Islet precursor cell (in vitro differentiated cells): ENCODE measurements at places on chromosomes 3 and 15.

GRCh38 chr3:129934234-129935123, 40.0 kb upstream of the TRH start:
- DNase-seq, result no peak

DNA sequence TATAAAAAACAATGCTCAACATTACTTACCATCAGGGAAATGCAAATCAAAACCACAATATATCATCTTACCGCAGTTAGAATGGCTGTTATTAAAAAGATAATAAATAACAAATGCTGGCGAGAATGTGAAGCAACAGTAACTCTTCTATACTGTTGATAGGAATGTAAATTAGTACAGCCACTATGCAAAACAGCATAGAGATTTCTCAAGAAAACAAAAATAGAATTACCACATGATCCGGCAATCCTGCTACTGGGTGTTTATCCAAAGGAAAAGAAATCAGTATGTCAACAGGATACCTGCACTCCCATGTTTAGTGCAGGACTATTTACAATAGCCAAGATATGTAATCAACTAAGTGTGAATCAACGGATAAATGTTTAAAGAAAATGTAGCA, 48.1 kb downstream of the ADAM10 start:
- no peak for DNase-seq

GRCh38 chr3:119490153-119490552, 8.2 kb upstream of the TIMMDC1 start:
- DNase-seq, result no peak

DNA sequence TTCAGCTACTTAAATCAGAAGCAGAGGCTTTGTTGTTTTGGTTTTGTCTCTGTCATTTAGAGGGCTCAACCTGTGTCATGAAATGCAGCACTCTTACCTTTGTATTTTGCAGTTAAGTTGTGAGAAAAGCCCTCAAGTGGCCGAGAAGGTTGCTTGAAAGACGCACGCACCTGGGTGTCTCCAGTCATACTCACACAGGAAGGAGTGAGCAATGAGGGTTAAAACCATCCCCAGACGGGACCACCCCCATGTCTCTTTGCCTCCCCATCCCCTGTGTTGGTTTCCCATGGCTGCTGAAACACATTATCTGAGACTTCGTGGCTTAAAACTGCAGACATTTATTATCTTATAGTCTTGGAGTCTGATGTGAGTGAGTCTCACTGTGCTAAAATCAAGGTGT, 376.1 kb upstream of the CFAP20DC start:
- no peak for DNase-seq

- peak; percentile 78 for DNase-seq
Measured at GRCh38 chr3:52372822-52373504, 56.8 kb downstream of the DNAH1 start.

- no peak for DNase-seq
Measured at GRCh38 chr15:39359771-39360170, 221.1 kb upstream of the THBS1 start.

- DNase-seq, result peak; percentile 34
Measured at GRCh38 chr15:61545763-61546162, 316.7 kb upstream of the RORA start.

DNA sequence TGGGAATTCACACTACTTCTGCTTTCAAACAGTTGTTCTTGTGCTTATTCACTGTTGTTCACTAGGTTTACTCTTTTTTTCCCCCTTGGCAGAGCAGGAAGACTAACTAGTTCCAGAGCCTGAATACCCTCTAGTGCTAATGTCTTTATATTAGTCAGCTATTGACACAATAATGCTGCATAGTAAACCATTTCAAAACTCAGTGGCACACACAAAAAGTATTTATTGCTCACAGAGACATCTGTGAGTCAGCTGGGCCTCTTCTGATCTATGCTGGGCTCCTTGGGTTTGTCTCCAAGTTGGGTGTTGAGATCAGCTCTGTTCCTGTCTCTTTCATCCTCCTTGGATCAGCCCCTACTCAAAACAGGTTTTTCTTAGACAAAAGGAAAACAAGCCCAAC, 51.1 kb downstream of the RSRC1 start:
- DNase-seq, result peak; percentile 54

- DNase-seq, result no peak
Measured at GRCh38 chr3:184169896-184170875, 4.5 kb upstream of the AP2M1 start.

DNA sequence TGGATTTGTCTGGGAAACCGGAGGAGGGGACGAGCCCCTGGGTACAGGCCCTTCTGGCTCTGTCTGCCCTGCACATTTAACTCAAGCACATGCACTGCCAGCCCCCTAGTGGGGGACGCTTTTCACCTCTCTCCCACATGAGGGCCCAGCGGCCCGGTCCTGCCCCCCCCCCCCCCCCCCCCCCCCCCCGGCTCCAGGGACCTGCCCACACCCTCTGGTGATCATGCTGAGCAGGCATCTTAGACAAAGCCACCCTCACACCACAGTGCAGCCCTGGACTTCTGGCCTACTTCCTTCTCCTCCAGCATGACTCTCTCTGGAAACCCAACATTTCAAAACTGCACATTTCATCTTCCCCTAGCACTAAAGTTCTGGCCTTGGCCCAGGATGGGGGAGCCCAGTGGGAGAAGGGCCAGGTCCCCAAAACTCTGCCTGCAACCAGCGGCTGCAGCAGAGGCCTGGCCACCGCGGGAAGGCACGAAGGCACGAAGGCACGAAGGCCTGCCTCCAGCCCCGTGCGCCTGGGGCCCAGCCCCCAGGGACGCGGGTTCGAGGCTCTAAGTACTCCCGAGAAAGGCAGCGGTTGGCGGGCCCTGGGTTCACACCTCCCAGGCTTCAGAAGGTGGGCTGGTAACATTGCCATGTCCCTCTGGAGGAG, 14.1 kb downstream of the KLF15 start:
- DNase-seq, result peak; percentile 84

DNA sequence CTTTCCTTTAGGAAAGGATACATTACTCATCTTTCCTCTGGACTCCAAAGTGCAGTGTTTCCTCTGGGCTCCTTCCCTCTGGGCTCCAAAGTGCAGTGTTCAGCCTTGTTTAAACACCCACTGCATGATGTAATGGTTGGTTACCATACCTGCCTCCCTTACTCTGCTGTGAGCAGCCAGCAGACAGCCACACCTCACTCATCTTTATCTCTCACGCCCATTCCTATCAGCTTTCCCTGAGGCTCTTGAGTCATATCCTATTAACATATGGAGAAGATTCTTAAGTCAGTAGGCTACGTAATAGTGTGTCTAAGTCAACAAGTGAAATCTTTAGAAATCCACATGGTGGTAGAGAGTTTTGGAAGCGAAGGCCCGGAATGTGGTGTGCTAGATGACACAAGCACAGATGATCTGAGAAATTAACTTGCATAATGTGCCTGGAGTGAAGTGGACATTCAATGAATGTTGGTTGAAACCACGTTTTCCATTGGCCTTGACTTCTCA, 97.2 kb upstream of the CTNNB1 start:
- DNase-seq, result peak; percentile 87

DNA sequence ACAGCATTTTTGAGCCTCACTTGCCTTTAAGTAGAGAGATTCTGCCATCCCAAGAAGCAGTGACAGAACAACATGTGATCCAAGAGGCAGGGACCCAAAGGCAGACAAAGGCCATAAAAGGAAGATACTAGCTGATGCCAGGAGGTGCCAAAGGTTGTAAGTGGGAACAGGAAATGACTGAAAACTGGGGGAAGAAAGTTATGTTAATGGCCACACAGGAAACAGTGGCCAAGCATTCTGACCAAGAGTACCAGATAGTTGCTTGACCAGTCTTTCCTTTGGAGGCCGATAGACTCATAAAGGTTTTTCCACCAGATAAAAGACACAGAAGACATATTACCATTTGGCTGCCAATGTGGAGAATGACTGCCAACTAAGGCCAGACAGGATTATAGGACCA, 274.5 kb upstream of the PEX5L start:
- DNase-seq, result no peak

GRCh38 chr3:1380926-1381646, 288.3 kb downstream of the CNTN6 start:
- no peak for DNase-seq

DNA sequence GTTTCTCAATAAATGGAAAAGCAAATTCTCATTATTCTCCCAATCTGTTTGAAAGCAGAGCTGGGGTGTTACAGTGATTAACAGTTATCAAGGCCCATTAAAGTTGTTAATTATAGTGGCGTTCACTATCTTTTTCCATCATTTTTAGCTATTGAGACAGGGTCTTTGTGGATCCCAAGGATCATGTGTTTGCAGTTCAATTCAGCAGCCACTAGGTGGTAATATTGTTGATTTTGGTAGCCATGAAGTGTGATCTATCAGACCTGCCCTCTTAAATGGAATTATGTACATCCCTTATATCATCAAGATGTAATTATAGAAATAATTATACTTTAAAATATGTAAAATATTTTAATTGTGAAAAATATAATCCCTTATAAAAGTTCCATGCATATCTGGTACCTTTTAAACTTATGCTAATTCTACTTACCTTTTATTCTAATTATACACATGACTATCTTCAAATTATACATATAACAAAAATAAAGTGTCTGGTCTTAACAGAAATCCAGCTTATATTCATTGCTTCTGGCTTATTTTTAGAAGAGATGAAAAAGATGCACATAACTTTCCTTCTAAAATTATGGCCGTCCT, 126.4 kb downstream of the GREM1 start:
- no peak for DNase-seq

DNA sequence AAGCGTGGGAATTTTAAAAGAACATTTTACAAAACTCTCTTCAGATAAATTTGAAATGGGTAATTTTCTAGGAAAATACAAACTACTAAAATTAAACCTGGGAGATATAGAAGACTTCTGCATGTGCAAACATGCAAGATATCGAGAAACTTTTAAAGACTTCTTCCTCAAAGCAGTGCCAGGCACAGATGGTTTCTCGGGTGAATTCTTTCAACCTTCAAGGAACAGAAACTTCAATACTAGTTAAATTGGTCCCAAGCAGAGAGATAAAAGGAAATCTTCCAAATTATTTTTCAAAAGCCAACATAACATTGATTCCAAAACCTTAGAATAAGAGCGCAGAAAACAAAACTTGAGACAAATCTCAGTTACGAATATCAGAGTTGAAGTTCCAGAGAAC, 732.7 kb downstream of the PDCD6IP start:
- DNase-seq, result no peak

DNA sequence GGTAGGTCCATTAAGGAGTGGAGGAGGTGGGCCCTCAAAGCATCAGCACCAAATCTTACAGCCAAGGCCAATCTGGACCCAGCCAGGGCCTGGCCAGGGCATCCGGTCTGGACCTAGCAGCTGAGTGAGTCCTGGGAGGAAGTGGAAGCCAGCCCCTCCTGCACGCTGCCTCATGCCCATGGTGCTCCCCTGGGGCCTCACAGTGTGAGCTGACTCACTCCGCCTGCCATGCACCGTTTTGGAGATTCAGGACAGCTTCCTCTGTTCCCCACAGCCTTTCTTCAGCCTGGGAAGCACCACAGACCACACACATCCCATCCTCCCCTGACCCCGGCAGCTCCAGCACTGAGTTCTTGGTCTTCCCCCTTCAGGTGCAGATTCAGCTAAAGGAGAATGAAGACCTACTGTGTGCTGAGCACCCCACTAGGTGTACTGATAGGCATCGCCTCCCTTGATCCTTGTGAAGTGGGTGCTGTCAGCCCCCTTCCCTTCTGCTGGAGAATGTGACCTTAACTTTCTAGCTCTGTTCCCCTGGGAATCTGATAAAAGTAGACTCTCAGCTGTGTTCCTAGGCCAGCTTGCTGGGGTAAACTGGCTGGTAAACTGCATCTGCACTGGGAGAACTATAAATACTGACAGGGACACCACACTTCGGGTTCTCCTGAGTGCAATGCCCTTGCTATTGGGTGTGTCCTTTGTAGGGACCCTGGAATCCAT, 36.8 kb upstream of the SEC13 start:
- peak; percentile 71 for DNase-seq

GRCh38 chr3:111956995-111957734, 21.7 kb upstream of the ABHD10 start:
- no peak for DNase-seq

DNA sequence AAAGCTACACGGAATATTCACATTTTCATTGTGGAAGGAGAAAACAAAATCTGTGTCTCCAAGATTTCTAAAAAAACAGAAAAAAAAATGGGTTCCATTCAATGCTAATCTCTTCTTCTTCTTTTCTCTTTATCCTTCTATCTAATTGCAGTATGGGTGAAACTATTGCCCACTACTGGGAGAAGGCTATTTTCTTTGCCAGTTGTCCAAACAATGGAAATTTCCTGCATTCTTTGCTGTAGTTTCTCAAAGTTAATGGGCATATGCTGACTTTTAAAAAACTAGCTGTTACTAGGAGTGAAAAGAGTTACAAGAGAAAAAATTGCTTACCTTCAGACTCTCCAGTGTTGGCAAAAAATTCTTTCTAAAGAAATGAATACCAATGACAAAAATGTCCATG, 179.3 kb upstream of the ANKRD28 start:
- DNase-seq, result no peak

- DNase-seq, result peak; percentile 85
Measured at GRCh38 chr15:45648521-45649200, 13.8 kb downstream of the SQOR start.

DNA sequence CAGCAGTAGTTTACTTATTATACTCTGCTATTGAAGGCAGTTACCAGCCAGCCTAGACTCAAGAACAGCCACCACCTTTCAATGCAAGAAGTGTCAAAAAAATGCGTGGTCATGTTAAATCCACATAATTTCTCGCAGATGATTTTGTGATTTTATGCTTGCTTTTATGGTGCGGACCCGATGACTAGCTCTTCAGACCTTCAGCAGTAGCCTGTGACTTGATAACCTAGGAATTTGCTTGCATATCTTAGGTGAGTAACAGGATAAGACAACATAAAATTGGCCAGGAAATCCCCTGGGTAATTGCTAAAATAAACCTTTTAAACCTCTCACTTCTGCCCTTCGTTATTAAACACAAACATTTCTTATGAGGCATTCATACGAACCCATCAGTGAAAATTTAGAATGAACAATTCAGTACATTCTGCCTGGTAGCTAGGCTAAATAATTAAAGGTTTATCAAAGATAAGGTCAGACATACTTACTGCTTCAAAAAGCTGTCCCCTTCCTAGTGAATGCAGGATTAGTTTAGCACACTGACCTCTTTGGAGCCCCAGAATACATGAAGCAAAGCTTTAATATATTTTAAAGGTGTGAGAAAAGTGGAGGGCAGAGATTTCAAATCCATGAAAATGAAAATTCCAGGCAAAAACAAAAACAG, 798.8 kb downstream of the OTOL1 start:
- peak; percentile 63 for DNase-seq
